ENCODE measurements at places on chromosomes 1 and 21.

GRCh38 chr1:200877839-200878551 lies 5.2 kb downstream of the GPR25 start:
- no peak for DNase-seq

GRCh38 chr1:14181191-14181795 lies 417.2 kb upstream of the KAZN start:
- no peak for DNase-seq

DNA sequence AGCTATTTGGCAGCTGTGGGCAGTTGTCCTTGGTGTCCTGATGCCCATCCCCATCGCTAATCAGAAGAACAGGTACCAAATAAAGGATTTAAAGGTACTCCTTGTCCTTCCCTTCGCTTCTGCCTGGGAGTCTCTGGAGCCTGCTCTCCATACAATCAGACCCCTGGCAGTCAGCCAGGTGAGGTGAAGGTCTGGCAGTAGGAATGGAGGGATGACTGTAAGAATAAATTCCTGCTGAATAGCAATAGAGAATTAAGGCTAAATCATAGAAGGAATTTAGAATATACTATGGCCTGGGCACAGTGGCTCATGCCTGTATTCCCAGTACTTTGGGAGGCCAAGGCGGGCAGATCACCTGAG lies 9.2 kb downstream of the THBS3 start:
- DNase-seq, result no peak

DNA sequence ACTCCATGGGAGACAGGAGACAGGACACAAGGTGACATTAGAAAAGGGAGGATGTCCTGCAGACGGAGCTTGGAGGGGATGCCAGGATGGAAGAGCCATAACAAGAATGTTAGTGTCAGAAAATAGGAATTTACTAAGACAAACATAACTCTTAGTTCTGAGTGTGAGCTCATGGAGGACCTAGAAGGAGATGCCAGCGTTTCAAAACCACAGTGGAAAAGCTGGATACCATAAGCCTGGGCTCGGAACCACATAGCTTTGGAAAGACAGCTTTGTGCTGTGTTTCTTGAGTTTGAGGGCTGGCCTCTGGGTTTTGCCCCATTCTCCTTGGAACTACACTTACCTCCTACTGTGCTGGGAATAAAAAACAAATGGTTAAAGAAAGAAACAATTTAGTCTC lies 128.4 kb downstream of the S1PR1 start:
- no peak for DNase-seq

GRCh38 chr1:115952547-115952946 lies 23.8 kb upstream of the SLC22A15 start:
- no peak for DNase-seq

DNA sequence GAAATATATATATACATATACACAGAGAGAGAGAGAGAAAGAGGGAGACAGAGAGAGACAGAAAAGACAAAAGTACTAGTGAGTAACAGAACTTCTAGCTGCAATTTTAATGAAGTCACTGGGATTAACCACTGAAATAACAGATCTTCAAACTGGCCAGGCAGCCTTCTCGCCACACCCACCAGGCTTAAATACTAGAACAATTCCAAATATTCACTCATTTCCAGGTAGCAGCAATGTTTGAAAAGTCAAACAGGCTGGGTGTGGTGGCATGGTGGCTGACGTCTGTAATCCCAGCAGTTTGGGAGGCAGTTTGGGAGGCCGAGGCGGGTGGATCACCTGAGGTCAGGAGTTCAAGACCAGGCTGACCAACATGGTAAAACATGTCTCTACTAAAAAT lies 5.2 kb downstream of the PRDX1 start:
- no peak for DNase-seq

DNA sequence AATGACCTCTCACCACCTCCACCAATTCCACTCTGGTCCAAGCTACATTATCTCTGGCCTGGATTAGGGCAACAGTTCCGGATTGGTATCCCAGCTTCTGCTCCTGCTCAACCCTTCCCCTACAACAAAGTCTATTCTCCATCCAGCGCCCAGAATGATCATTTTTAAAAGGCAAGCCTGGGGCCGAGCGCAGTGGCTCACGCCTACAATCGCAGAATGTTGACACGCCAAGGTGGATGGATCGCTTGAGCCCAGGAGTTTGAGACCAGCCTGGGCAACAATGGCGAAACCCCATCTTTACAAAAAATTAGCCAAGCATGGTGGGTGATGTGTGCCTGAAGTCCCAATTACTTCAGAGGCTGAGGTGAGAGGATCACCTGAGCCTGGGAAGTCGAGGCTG lies 2.2 kb downstream of the LYST start:
- DNase-seq, result no peak

DNA sequence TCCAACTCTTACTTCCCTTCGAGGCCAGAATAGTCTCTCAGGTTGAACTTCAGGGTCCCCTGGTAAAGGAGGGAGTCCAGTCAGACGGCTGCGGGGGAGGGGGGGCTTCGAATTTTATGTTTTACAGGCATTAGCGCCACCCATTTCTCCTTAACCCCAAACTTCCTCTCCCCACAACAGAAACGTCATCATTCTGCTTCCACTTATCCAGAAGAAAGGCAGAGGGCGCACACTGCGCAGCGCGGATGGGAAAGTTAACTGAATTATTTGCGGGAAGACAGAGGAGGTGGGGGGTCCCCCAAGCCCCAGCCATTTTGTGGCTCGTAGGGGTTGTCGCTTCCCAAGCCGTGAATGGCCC lies 529 bp upstream of the PRMT2 start:
- DNase-seq, result no peak

GRCh38 chr21:42414928-42415769 lies 11.4 kb downstream of the UBASH3A start:
- no peak for DNase-seq

DNA sequence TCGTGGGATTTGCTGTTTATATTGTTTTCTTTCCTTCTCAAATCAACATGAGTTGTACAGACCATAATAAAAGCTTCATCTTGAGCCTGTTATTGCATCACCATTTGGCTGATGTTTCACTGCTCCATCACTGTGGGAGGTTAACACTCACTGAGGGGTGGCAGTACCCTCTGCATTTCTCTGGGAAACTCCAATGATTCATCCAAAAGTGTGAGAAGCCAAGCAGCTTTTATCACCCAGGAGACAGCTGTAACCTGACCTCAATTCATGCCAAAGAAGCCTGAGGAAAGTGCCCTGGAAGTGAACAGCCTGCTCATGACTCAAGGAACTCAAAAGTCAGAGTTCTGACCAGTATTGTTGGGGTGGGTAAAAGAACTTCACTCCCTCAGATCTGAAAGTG lies 84.1 kb downstream of the GPR88 start:
- DNase-seq, result peak; percentile 18

All from nephron progenitor cell (in vitro differentiated cells).